NCI-H526 treated with DMSO at 0.1 percent for 48 hours (cell line): ENCODE measurements at places on chromosomes 7 and 10.

GRCh38 chr7:41955893-41956675 lies 253.2 kb upstream of the INHBA start:
- no peak for DNase-seq

GRCh38 chr10:78348411-78349164 lies 314.9 kb downstream of the RPS24 start:
- no peak for DNase-seq

- DNase-seq: no peak
Measured at GRCh38 chr7:159109653-159110035, 35.0 kb downstream of the VIPR2 start.

- no peak for DNase-seq
Measured at GRCh38 chr10:23096802-23097549, 1.6 kb downstream of the MSRB2 start.

DNA sequence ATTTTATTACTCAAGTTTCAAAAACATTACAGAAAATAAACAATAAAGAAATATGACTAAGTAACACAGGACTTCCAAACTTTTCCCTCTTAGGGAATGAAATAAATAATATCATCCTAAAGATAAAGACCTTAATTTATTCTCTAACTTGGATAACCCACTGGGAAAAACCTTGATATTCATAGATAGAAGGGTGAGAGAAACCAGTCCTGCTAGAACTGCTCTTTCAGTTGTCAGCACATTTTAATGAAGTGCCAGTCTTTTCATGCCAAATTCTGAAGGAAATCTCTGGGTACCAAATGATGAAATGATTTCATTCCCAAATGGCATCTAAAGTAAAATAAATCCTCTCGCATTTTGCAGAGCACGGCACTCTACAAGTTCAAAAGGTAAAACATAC lies 114.5 kb upstream of the SMIM30 start:
- DNase-seq: no peak

- no peak for DNase-seq
Measured at GRCh38 chr7:99380032-99380822, 5.7 kb downstream of the ARPC1B start.

GRCh38 chr10:110437761-110438341 lies 59.9 kb upstream of the DUSP5 start:
- DNase-seq: no peak

DNA sequence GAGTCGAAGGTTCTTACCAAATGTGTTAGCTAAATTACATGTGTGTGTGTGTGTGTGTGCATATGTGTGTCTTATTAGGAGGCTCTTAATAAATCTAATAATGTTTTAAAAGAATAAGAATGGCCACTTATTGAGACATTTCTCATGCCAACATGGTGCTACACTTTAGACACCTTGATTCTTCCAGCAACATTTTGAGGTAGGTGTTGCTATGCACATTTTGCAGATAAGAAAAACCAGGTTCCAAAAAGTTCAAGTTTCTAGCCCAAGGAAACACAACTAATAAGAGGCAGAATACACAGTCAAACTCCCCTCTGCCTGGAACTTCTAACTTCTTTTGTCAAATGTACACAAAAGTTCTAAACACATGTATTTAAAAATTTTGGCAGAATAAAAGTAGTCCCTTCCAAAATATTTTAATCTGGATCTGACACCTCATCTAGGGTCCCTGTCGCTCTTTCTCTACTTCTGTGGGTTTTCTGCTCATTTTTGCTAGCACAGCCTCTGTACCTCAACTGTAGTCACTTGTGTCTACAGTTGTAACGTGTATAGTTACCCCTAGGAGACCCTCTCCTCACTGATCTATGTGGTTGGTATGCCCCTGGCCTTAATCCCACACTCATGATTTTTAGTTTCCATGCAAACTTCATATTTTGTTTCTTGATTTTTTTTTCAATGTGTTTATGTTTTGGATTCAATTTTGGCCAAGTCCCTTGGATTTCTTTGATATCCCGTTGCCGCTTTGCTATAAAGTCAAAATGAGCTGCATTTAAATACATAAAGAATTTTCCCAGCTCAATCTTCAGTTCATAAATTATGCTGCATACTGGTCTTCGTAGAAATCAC lies 4.3 kb downstream of the ANKRD1 start:
- no peak for DNase-seq

DNA sequence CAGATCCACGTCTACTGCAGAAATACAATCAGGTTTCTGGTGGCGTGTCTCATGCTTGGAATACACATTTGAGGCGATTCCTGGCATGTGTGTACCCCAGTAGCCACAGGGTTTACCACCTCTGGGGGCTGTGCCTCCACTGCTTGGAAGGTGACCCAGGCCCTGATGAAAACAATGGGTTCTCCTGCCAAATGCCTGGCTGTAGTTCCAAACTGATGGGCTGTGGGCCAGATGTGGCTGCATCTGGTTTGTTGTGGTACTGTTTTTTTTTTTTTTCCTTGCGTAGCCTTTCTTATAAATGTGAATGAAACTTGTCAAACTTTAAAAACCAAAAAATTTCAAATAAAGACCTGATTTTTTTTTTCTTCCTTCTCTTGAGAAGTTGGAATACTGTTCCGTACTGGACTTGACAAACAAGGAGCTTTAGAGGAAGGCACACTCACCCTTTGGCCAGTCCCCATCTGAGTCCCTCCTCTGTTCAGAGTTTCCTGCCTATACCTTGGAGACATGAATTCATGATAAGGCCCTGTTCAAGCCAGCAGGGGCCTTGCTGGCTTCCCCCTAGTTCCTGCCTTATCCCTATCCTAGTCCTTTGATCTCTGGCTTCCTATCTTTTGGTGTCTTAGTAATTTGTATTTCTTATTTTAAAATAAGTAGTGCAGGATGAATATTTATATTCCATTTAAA lies 217.1 kb downstream of the PHTF2 start:
- DNase-seq: no peak

DNA sequence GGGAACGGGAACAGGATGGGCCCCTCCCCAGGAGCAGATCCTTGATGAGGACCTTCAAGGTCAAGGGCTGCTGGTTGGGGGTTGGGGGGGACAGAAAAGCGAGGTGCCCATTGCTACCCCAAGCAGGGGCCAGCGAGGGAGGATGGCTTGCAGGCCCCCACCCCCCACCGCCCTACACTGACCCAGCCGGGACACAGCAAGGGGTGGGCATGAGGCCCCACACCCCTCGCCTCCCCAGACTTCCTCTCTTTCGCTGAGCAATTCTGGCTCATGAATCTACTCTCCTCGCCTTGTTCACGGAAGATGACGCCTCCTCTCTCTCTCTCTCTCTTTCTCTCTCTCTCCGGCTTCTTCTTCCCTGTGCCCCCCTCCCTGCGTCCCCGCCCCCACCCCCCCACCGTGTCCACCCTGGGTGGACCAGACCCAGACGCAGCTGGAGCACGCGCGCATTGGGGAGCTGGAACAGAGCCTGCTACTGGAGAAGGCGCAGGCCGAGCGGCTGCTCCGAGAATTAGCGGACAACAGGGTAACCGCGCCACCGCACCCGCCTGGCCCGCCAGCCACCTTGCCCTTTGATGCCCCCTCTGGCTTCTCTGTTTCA lies 81.1 kb upstream of the GTF2IRD1 start:
- DNase-seq: no peak
